ENCODE measurements at places on chromosomes 12 and 14. TPM values are rescaled to one million over a fixed set of nuclear protein-coding genes. Genes with fewer than 3 reads are reported as not detected.

Gene SPIC
- total RNA-seq = not detected

GRCh38 chr14:34452258-34452822, 9.7 kb downstream of the SPTSSA start:
- DNase-seq = no peak

DNA sequence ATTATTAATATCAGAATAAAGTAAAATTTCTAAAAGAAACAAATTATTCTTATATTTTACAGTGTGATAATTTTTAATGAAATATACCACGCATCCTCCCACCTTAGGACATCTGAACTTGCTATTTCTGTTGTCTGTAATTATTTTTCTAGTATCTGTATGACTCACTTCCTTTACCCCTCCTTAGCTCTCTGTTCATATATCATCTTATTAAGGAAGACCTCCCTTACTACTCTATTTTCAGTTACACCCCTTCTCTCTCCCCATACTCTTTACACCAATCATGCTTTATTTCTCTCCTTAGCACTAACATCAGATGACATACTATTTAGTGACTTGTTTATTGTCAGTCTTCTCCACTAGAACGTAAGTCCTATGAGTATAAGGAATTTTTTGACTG, 34.2 kb upstream of the C12orf50 start:
- no peak for DNase-seq

GRCh38 chr12:49019443-49020324, 1.1 kb upstream of the PRKAG1 start:
- DNase-seq = no peak

Gene RFX4
- not detected for total RNA-seq

GRCh38 chr12:107660861-107661415, 24.7 kb upstream of the PWP1 start:
- no peak for DNase-seq

DNA sequence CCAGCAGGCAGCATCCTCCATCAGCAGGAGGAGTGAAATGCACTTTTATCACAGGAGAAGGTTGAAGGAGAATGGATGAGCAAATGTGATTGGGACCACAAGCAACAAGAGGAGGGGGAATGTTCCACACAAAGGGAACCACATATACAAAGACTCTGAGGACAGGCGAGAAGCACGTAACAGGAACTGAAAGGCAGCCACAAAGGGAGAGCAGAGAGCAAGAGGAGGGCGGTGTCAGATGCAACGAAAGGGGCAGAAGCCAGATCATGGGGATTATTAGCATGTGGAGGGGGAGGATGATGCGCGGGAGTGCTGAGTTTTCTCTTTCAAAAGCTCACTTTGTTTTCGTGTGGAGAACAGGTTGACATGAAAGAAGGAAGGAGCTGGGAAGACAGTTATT, 241.1 kb downstream of the SPTSSA start:
- DNase-seq = no peak

Gene GYS2
- 0.98 TPM for total RNA-seq
